ENCODE measurements at places on chromosomes 5 and 9. TPM values are rescaled to one million over a fixed set of nuclear protein-coding genes. Genes with fewer than 3 reads are reported as not detected.

DNA sequence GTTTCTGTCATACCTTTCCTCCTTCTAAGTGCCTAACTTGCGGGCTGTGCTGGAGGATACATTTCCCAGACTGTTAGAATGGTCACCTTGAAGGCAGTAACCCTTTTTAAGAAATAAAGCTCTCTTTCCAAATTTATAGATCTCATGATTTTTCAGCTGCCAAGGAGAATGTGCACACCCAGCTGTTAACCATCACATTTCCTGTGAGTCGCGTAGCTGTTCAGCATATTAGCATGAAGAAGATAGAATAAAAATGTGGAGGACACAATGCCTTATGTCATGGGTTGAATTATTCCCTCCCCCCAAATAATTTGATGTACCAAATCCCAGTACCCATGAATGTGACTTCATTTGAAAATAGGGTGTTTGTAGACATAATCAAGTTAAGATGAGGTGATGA, 729.4 kb downstream of the MTRR start:
- no peak for DNase-seq

DNA sequence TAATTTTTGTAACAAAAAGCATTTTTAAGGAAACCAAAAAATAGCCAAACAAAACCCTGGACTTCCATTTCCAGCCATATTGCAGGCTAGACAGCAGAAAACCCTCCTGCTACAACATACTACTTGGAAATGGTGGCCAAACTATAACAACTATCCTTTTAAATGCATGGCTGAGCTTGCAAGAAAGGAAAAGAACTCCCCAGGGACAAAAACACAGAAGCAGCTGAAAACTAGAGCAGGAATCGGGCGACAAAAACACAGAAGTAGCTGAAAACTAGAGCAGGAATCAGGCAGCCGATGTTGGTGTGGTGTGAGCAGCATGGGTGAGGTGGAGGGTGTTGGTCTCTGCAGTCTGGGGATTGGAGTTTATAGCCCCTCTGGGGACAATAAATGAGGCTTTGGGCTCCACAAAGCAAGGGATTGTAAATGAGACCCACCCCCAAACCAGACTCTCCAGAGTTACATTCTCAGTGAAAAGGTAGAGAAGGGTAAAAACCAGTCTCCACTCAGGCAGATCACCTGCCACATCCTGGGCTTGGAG, 95.2 kb downstream of the C9orf50 start:
- DNase-seq, result no peak

DNA sequence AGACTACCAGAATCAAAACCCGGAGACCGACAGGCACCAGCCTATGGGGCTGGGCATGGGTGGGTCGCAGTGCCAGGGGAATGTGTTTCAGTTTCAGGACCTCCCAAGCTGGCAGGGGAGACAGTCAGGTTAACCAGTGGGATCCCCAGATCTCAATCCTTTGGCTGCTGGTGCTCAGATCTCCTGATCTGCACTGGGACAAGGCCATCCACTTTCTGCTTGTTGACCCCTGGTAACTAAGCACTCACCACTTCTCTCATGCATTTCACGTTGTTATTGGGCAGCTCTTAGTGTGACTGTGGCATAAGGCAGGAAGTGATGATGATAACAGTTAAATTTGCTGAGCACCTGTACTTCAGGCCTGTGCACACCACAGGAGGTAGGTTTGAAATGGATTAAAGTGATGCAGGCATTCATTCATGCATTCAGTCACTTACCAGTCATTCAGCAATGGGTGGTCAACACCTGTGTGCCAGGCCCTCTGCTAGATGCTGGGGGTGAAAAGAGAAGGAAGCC, 42.1 kb upstream of the STXBP1 start:
- peak; percentile 69 for DNase-seq

DNA sequence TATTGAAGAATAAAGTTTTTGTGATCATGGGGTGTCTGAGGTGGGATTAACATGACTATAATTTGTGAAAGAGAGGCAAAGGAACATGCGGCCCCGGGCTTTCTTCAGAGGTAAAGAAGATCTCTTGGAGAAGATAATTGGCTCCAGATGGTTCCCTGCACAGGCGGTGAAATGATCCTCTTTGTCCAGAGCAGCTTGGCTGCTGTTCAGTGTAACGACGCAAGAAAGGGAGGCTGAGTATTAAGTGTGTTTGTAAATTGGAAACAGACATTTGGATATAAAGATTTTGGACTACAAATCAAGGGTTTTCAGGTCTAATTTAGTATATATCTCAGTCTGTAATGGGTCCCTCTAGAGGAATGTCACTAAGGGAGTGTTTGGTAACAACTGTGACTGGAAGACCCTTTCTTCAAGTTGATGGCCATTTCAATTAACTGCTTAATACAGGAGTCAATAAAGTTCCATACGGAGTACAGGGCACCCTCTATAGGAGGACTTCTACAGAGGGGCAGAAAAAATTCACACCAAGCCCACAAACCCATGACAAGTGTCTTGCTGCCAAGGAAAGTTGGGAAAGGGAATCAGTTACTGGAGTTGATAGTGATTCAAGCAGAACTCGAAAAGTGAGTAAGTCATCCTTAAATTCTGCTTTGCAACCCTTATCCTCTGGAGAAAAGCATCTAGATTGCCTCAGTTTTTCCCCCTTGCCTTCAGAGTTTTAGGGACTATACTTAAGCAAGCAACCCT, 4.1 kb downstream of the EQTN start:
- DNase-seq, result no peak

KIF4B gene
- total RNA-seq, result 0.17 TPM

DNAH5 gene
- 12.3 TPM for total RNA-seq

EMB gene
- 21.6 TPM for total RNA-seq

- no peak for DNase-seq
These were observed 18.0 kb upstream of the CXCL14 start for GRCh38 chr5:135596788-135597187.

GRCh38 chr5:3325201-3325971, 270.2 kb upstream of the IRX1 start:
- DNase-seq, result peak; percentile 85

CAVIN4 gene
- total RNA-seq, result 3.5 TPM

MZB1 gene
- total RNA-seq, result not detected

LRRC70 gene
- total RNA-seq, result 1.1 TPM

- no peak for DNase-seq
These were observed 252.2 kb downstream of the NR2F1-AS1 start for GRCh38 chr5:93328833-93329232.

- peak; percentile 60 for DNase-seq
These were observed 25.2 kb downstream of the OCLN start for GRCh38 chr5:69517763-69518212.

FAM221B gene
- total RNA-seq, result not detected

DNA sequence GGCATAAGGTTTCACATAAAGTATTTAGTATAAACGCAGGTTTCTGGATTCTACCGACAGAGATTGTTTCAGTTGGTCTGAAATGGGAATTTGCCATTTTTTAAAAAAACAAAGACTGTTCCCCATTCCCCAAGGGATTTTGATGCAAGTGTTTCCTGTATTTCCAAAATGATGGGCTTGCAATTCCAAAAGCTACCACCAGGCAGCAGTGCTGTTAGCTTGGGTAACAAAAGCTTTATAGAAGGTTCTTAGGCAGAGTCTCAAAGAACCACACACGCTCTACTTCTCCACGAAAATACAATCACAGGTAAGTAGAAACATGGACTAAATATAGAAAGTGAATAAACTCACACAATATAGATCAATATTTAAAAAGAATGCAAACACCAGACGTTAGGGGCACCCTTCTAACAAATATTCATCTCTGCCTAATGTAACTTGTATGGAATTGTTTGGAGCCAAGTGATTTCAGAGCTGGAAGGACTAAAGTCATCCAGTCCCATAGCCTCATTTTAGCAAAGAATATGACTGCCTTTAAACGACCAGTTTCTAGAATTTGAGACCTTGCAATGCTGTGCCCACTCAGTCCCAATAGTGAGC, 154.3 kb downstream of the SPOCK1 start:
- peak; percentile 67 for DNase-seq

DNA sequence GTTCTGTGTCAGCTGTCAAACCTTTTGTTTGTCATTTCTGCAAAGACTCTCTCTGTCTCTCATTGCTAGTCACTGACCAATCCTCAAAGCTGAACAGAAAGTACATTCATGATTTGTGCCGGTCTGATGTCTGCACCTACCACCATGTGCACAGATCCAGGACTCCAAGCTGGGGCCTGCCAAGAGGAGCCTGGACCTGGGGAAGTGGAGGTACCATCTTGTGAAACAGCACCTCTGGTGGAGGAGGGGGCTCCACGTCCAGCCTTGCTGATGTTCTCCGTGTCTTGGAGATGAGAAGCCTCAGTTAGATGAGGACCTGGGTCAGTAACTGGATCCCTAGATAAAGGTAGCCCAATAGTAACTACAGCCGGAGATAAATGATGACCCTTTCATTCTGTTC, 98.9 kb downstream of the TENT4A start:
- DNase-seq, result no peak

GRCh38 chr5:20524991-20525529, 537.1 kb upstream of the CDH18 start:
- peak; percentile 17 for DNase-seq

EGFL7 gene
- total RNA-seq, result 56.2 TPM

DNA sequence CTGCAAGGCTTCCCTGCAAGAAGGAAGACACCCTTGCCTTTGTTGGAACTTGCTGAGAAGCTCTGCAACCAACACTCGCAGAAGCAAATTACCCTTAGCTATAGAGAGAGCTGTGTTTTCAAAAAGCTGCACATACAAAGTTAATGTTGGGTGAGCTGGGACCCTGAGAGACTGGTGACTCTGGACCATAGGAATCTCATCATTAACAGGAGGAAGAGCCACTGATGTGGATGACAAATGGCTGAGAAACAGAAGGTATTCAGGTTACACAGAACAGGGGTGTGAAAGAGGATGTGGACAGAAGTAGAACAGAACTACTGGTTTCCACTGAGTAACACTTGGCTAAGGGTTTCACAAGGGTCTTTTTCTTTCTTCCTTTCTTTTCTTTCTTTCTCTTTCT, 493.5 kb downstream of the IRX1 start:
- DNase-seq, result peak; percentile 33

DNA sequence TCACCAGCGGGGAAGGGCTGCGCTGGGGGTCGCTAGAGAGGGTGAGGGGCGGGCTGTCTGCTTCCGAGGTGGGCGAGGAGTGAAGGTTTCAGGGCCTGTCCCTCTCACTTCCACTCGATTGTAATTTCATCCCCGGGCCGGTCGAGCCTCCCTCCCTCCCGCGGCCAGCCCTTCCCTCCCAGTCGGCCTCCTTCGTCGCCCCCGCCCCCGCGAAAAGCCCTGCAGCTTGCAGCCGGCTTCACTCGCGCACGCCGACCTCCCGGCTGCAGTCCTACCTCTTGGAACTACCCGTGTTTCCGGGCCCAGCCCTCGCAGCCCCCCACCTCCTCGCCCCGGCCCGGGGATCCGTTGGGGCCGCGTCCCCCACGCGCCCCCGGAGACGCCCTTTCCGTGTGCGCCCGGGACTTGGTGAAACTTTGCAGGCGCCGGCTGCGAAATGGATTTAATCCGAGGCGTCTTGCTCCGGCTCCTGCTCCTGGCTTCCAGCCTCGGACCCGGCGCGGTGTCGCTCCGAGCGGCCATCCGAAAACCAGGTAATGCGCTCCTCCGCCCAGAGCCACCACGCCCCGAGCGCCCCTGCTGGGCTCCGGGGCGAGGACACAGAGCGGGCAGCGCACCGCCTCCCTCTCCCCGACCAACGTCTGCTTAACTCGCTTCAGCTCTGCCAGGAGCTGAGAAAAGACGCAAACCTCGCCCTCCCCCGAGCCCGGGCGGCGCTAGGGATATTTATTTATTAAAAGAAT, at the start of gene EGFLAM:
EGFLAM (plus strand) TSS at position 241 of the 743 bp plus-strand sequence; CDS start at position 437, 196 bp downstream.
- peak; percentile 54 for DNase-seq

ROR2 gene
- 2.8 TPM for total RNA-seq

GRCh38 chr5:73701566-73701965, 75.6 kb downstream of the ARHGEF28 start:
- no peak for DNase-seq

GRCh38 chr9:23451802-23452418, 374.1 kb downstream of the ELAVL2 start:
- no peak for DNase-seq

- DNase-seq, result no peak
These were observed 75.8 kb downstream of the GOLPH3 start for GRCh38 chr5:32098291-32098690.

DNA sequence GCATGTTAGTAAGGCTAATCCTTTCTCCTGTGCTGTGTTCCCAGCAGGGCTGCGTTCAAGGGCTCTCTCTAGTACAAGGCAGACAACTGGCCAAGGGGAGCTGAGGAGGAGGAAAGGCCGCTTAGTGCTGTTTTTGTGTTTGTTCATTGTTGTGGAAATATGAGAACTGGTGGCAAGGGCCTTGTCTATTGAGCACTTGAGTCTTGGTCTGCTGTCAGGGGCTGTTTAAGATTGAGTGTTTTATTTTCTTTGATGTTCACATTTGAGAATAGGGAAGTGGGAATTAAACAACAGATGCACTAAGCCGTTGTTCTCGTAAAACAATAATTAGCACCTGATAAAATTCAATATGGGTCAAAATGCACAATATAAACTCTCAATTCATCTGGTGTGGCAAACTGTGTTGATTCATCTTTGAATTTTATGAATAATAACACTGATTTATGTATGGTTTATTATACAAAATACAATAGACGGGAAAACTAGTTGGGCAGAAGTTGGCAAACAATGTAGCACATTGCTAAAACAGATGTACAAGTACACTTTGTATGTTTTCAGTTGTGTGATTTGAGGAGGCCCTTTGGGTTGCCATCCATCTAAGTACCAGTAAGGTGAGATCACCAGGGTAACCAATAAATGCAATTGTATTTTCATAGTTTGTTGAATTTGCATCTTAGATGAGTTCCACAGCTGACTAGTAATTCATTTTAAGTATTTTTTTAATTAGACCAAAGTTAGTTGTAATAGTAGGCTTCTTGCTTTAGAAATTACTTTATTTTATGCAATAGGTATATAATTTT, 97.6 kb upstream of the GRHPR start:
- DNase-seq, result no peak

DNA sequence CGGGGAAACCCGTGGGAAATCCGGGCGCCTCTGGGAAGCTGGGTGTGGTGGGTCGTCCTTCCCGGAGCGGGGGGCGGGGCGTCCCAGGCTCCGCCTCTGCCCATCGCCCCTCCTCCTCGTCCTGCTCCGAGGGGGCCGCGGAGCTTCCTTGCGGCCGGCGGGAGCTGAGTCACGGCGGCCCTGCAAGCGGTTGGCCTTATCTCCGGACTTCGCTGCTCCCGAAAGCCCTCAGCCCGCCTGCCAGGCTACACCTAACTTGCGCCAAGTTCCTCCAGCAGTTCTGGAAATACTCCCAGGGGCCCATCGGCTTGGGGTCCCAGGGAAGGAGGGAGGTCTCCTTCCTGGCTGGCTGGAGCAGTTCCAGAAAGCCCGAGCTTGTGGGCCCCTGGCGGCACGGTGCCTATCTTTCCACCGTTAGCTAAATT, 54.1 kb upstream of the CDKN2AIPNL start:
- peak; percentile 97 for DNase-seq

FGF1 gene
- total RNA-seq, result 0.63 TPM

GRCh38 chr5:173903396-173904140, 15.4 kb downstream of the CPEB4 start:
- no peak for DNase-seq

RFX3 gene
- total RNA-seq, result 0.74 TPM

LCN1 gene
- not detected for total RNA-seq

GRCh38 chr5:173514661-173515060, 101.8 kb downstream of the BOD1 start:
- DNase-seq, result no peak

Measured in Daoy (cell line).